Umbilical cord (tissue), 2 donors: ENCODE measurements at places on chromosomes 5 and 9.

GRCh38 chr9:70127540-70128416 lies 84.1 kb downstream of the MAMDC2 start:
- DNase-seq, result no peak

- DNase-seq, result no peak
Observed at GRCh38 chr9:109872901-109873300, 92.9 kb downstream of the PALM2AKAP2 start.

DNA sequence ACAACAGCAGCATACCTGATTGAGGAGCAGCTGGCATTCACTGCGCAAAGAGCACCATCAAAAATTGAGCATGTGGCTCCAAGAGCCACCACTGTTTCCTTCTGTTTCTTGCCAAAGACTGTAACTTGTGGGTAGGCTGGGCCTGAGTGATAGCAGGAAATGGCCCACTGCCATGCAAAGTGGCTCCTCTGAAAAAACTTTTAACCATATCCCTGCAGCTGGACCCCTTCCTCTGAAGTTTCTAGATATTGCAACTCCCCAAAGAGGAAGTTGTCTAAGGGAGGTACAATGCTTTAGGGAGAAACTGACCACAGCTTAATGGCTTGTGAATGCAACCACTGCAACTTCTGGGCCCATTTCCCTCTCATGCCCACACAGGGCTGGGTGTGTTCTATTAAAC lies 355.4 kb upstream of the PDE4D start:
- DNase-seq, result peak; percentile 20

- DNase-seq, result no peak
Observed at GRCh38 chr9:118554987-118555386, 814.2 kb downstream of the BRINP1 start.

- no peak for DNase-seq
Observed at GRCh38 chr9:111179577-111179976, 141.3 kb upstream of the LPAR1 start.

DNA sequence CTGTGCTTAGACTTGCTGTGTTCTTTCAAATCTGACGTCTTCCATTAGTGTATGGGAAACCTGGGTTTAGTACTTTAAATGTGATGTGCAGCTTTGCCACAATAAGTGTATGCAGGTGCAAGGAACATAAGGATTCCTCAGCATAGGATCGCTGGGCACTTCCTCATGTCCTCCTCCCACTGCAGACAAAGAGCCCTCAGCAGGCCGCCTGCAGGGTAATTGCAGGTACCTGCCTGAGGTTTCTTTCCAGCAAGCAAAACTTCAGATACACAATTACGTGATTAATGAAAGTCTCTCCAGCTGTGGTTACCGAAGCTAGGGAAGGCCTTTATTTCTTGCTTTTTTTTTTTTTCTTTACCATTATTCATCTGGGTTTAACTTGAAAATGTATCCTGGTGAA lies 233.1 kb downstream of the RFK start:
- no peak for DNase-seq

GRCh38 chr9:132997591-132997990 lies 19.1 kb downstream of the GFI1B start:
- peak; percentile 68 for DNase-seq
